ENCODE measurements at places on chromosomes 1 and 21. TPM values are rescaled to one million over a fixed set of nuclear protein-coding genes. Genes with fewer than 3 reads are reported as not detected.
A peak's percentile ranks its signal among the peaks of the same experiment; 100 is the strongest.

The FOXD2 gene
- not detected for total RNA-seq

The MAP3K7CL gene
- 0.12 TPM for total RNA-seq

The EPHA2 gene
- total RNA-seq: 21.6 TPM

The PGLYRP4 gene
- not detected for total RNA-seq

- H3K27ac ChIP-seq: no peak overlapping the region
- no peaks in the 10 kb centered on the region for H3K4me1 ChIP-seq
- no peak overlapping the region for H3K4me3 ChIP-seq
- no peaks in the 10 kb centered on the region for H3K36me3 ChIP-seq
- peaks cover 22% of the 10 kb centered on the region for H3K27me3 ChIP-seq
These were observed 3.6 kb upstream of the TNFRSF1B start for GRCh38 chr1:12163210-12163609.

DNA sequence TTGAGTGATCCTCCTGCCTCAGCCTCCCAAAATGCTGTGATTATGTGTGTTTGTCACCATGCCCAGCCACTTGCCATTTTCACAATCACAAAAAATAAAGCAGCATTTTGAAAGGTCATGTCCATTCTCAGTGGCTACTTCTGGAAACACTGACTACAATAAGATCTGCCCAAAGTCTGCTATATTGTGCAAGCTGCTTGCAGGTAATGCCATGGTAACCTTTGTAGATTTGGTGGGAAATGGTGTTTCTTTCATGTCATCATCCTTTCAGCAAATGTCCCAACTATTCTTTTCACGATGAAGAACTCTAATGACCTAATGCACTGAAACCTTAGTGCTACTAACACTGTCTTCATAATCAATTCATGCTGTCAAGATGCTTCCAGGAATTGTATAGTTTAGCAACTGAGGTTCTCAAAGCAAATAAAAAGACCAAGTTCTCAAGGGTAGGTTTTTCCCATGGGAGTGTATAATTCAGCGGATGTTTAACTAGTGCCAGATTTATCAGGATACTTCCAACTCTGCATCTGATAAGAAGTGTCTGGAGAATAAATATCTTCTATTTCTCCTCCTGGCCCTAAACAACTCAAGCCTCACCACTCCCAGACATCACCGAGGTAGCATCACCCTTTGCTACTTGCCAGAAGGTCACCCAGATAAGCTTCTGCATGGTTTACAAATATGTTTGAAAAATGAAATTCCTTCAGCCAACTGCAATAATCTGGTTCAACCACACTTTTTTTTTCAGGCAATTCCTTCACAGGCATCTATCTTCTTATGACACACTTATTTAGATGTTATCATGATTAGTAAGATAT, 132.0 kb upstream of the ZC3H11B start:
- H3K27me3 ChIP-seq: no peaks in the 10 kb centered on the region
- H3K4me1 ChIP-seq: peaks cover 42% of the 10 kb centered on the region
- H3K36me3 ChIP-seq: no peaks in the 10 kb centered on the region
- no peak overlapping the region for H3K4me3 ChIP-seq
- peak; percentile 28 for DNase-seq

Data from cardiac muscle cell (in vitro differentiated cells and primary cell).